ENCODE measurements at places on chromosomes 13 and 19.

GRCh38 chr13:111411919-111412650, 91.6 kb downstream of the TEX29 start:
- no peak for DNase-seq

- DNase-seq, result no peak
These were observed 148.7 kb downstream of the VWA8 start for GRCh38 chr13:41812237-41812636.

GRCh38 chr19:38841787-38842438, 7.9 kb downstream of the HNRNPL start:
- DNase-seq, result peak; percentile 67

DNA sequence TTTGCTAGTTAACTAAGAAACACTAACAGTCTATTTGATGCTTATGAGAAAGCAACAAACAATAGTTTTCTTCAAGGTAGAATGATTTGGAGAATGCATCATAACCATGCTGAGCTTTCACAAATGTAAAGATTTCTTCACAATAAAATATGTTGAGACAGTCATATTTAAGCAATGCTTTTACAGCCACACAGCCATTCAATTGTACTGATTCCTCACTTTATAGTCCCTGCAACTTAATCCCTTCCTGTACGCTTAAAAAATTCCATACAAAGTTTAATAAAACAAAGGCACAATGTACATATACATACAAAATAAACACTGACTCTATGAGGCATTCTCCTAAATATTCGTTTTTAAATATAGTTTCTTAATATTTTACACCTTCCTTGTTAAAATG, 4.7 kb upstream of the ACOD1 start:
- DNase-seq, result no peak

GRCh38 chr19:17963936-17964691, 2.8 kb upstream of the KCNN1 start:
- no peak for DNase-seq

DNA sequence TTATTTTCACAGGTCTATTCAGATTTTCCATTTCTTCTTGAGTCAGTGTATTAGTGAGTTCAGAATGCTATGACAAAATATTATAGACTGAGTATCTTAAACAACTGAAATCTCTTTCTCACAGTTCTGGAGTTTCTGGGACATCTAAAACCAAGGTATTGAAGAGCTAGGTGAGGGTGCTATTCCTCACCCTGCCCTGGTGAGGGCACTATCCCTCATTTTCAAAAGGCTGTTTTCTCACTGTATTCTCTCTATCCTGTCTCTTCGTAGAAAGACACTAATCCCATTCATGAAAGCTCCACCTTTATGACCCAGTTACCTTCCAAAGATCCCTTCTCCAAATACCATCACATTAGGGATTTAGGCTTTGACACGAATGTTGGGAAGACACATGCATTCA, 1617.1 kb downstream of the PCDH9 start:
- DNase-seq, result no peak

GRCh38 chr13:111422348-111422747, 101.9 kb downstream of the TEX29 start:
- DNase-seq, result no peak

DNA sequence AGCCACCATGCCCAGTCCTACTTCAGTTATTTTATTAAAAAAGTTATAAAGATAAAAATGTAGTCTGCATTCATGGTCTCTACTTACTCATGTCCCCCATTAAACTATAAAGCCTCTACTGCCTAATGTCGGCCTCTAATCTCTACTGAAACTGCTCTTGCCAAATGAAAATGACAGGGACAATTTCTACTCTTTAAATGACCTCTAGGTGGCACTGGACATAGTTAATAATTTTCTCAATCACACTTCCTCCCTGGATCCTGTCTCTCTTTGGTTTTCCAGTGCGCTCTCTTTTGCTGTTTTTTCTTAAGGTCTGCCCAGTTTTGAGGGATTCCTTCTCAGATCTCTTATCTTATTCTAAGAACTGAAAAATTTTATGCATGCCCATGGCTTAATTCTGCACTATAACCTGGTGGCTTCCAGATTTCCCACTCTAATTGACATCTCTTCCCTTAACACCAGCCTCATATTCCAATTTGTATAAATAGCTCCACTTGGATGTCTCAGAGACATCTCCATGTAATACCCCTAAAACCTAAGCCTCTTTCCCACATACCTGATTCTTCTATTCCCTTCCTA, 54.3 kb downstream of the MTMR6 start:
- DNase-seq, result no peak

GRCh38 chr13:108200781-108201398, 14.4 kb downstream of the LIG4 start:
- DNase-seq, result peak; percentile 10

DNA sequence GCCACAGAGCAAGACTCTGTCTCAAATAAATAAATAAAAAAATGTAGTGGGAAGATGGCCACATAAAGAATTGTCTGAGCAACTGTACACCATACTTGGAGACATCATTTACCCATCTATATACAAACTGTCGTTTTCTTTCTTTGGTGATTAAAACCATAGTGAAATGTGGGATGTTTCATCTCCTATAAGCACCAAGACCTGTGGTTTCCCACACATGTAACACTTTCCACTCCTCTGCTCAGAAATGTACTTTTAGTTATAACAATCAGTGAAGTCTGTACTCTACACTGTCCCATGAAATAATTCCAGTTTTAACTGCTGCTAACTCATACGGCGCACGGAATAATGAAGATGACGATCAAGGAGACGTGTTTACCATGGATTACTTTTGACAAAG, 18.3 kb downstream of the PDCD5 start:
- peak; percentile 9 for DNase-seq

- DNase-seq, result no peak
These were observed 68.3 kb downstream of the CEBPG start for GRCh38 chr19:33441828-33442227.

DNA sequence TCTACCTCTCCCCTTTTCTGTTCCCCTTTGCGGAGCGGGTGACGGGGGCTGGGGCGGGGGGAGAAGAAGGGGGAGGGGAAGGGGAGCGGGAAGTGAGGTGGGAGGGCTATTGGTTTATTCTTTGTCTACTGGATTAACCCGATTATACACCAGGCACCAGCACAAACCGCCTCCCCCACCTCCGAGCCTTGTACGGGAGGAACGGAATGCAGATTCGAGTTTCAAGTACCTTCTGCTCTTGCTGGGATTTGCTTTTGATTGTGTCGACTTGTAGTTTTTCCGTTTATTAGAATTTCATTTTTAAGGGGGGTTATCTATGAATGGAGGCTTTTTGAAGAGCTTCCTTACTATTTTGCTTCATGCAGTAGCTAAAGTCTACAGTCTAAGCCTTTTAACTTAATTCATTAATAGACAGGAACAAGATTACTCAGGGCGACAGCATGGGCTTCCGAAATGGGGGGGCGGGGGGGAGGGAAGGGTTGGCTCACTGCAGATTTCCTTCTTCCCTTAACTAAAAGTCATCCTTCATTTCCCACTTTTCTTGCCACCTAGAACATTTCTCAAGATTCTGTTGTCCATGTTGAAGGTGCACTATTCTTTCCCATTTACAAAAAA, 937 bp upstream of the SPRY2 start:
- DNase-seq, result peak; percentile 23

GRCh38 chr19:16564842-16565241, 7.4 kb downstream of the SLC35E1 start:
- no peak for DNase-seq

- no peak for DNase-seq
These were observed 577.9 kb downstream of the LMO7 start for GRCh38 chr13:76214001-76214400.

- no peak for DNase-seq
These were observed 527 bp downstream of the KLK6 start for GRCh38 chr19:50968716-50969412.

DNA sequence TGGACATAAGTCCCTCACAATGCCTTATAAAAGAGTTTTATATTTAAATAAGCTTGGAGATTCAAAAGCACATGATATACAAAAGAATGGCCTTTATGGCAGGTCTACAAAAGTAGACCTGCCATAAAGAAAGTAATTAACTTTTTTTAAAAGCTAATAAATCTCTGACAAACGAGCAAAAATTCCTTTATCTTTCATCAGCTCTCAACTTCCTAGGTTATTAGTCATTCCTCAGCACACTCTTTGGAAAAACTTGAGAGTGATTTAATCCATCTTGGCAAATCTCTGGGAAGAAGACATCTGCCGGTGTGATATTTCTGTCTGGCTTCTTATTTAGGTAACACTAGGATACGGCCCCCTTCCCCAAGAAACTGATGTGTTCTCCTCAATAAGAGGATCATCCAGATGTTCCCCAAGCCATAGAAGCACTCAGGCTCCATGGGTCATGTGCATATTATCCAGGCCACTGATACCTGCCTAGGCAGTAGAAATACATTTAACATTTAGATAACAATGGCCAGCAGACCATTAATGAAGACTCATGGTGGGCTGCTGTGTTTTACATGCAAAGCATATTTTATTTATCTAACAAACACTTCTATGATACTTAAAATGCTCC, 372.7 kb downstream of the LIG4 start:
- DNase-seq, result no peak

- DNase-seq, result no peak
These were observed 159.7 kb upstream of the FREM2 start for GRCh38 chr13:38527140-38527539.

GRCh38 chr13:98089246-98089645, 53.6 kb upstream of the FARP1 start:
- no peak for DNase-seq

All from activated CD4-positive, alpha-beta T cell treated with anti-CD3 and anti-CD28 coated beads for 36 hours (primary cell).